ENCODE measurements at places on chromosomes 4 and X. TPM values are rescaled to one million over a fixed set of nuclear protein-coding genes. Genes with fewer than 3 reads are reported as not detected.

GRCh38 chr4:15341733-15342300, 86.0 kb upstream of the C1QTNF7 start:
- DNase-seq = no peak

The HSFX3 gene
- not detected for polyA plus RNA-seq

GRCh38 chrX:150774798-150775568, 81.8 kb downstream of the MTMR1 start:
- no peak for DNase-seq

The CYBB gene
- polyA plus RNA-seq = 14.6 TPM

DNA sequence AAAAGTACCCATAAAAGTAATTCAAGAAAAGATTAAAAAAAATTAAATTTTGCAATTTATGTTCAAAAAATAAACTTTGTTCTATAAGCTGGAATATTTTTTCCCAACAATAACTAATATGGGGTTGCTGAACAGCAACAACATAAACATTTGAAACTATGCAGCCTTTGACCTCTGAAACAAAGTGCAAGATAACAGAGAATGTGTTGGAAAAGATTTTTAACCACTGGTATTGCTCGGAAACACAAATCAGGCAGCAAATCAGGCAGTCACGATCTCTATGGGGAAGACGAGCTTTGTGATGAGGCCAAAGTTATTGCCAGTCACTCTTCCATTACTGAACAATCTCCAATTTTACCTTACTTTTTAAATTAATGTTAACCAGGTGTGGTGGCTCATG, 332.1 kb downstream of the PABPC4L start:
- no peak for DNase-seq

DNA sequence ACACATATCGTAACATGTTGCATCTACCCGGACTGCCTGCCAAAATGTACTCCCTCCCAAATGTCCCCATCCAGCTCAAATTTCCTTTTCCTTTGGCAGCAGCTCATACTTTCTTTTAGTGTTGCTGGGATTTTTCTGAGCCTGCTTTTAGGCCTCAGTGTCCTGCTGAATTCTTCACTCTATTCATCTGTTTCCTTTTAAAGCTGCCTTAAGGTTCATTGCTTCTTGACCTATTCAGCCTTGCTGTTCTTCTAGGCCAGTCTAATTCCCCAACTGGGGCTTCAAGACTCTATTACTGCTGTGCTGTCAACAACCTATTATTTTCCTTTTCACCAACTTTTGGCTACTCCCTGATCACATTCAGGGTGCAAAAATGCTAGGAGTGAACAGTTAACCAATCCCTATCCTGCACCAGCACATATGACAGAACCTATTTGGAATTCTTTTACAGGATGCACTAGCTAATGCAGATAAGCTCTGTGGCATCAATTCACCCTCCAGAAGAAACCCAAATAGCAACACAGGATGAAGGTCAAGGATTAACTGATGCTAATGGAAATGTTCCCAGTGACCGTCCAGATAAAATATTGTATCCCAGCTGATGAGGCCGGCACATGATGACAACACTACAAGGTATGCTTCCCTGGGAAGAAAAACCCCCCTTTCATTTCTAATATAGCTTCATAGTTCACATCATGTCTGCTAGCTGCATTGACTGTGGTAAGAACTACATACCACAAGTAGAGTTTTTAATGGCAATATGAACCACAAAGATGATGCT, 114.7 kb upstream of the TTC29 start:
- no peak for DNase-seq

DNA sequence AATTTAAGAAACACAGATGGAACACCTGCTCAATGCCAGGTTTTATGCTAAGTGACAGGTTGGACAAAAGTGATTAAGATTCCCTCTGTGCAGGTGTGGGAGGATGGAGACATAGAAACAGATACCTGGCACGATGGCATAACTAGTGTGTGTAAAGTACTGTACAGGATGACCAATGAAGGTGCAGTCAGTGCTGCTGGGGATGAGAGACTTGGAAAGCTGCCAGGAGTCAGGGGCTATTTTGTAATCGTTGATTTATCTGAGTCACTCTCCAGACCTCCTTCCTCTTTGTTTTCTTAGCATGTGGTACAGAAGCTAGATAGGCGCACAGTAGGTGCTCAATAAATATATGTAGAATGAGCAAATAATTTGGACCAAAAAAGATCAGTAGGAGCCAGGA, 58.2 kb downstream of the CWH43 start:
- no peak for DNase-seq

The KLF8 gene
- polyA plus RNA-seq = 18.9 TPM

The ATRX gene
- 89.8 TPM for polyA plus RNA-seq

GRCh38 chr4:87399954-87400353, 9.0 kb upstream of the HSD17B11 start:
- DNase-seq = no peak
